Uterus (tissue), 4 donors: ENCODE measurements at places on chromosomes 4 and X. TPM values are rescaled to one million over a fixed set of nuclear protein-coding genes. Genes with fewer than 3 reads are reported as not detected.

GRCh38 chr4:84484236-84484635 is 14.9 kb downstream of the NKX6-1 start:
- H3K36me3 ChIP-seq, result no peaks in the 10 kb centered on the region
- H3K4me3 ChIP-seq, result no peak overlapping the region
- H3K27ac ChIP-seq, result no peak overlapping the region
- no peak for DNase-seq

DNA sequence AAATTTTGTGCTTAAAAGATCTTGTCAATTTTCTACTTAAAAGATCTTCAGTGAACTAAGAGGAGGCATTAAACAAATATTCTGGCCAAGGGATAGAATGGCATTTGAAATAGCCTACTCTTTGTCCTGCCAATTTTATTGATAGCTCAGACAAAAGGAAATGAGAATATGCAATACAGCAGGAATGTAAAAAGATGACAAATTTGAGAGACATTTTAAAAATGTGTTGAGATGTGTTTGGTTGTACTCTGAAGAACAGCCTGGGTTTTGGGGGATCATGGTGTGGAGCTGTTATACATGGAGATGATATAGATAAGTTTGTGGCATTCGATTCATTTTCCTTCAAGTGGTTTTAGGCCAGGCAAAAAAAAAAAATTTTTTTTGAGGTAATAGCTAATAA is 11.6 kb upstream of the MAD2L1 start:
- H3K4me1 ChIP-seq, result no peaks in the 10 kb centered on the region
- no peaks in the 10 kb centered on the region for H3K27me3 ChIP-seq
- H3K36me3 ChIP-seq, result no peaks in the 10 kb centered on the region
- H3K27ac ChIP-seq, result no peak overlapping the region

DNA sequence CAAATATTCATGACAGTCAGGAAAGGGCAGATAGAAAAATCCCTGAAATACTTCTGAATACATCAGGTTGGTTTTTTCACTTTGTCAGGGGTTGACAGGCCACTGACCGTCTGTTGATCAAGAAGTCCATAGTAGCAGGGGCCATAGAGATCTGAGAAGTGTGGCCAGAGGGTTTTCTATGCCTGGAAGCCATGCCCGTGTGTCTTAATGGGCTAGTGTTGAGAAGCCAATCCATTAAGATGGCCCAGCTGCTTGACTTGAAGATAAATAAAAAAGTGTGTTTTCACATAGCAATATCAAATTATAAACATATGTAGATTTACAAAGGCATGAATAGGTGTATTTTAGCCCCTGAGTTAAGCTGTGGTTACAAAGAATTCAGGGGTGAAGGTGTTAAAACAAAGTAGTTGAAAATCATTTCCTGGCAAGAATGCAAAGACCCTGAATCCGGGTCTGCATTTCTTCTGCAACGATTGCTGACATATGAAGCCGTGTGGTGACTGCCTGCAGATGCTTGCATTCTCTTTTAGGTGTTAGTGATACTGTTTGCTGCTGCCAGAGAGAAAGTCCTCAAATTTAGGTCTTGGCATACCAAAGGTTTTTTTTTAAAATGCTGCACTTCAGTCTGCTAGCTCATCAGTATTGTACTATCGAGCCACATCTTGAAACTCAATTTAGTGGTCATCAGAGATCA is 9.3 kb upstream of the LIMCH1 start:
- DNase-seq, result no peak
- H3K4me1 ChIP-seq, result no peaks in the 10 kb centered on the region
- H3K36me3 ChIP-seq, result no peaks in the 10 kb centered on the region

GRCh38 chr4:25937801-25938200 is 23.8 kb downstream of the SMIM20 start:
- H3K27me3 ChIP-seq, result no peaks in the 10 kb centered on the region
- no peaks in the 10 kb centered on the region for H3K4me1 ChIP-seq
- H3K27ac ChIP-seq, result no peak overlapping the region
- no peaks in the 10 kb centered on the region for H3K36me3 ChIP-seq

GRCh38 chr4:151266497-151266896 is 10.5 kb upstream of the PRSS48 start:
- DNase-seq, result no peak
- no peak overlapping the region for H3K27ac ChIP-seq
- no peaks in the 10 kb centered on the region for H3K4me1 ChIP-seq

DNA sequence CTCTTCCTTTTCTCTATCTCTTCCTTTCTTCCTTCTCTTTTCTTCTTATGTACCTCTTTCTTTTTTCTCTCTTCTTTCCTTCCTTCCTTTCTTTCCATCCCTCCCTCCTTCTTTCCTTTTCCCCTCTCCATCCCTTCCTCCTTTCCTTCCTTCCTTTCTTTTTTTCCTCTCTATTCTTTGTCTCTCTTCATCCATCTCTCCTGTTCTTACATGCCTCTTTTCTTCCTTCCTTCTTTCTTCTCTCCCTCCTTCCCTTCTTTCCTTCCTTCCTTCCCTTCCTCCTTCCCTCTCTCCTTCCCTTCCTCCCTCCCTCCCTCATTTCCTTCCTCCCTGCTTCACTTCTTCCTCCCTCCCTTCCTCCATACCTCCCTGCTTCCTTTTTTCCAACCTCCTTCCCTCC is 19.2 kb upstream of the XG start:
- no peaks in the 10 kb centered on the region for H3K27me3 ChIP-seq
- H3K4me1 ChIP-seq, result no peaks in the 10 kb centered on the region
- no peak overlapping the region for H3K4me3 ChIP-seq
- H3K27ac ChIP-seq, result no peak overlapping the region
- DNase-seq, result no peak
- no peaks in the 10 kb centered on the region for H3K36me3 ChIP-seq

ZDHHC15 gene
- 0.29 TPM for total RNA-seq

SOX3 gene
- not detected for total RNA-seq

CFAP99 gene
- 0.46 TPM for total RNA-seq

NWD2 gene
- total RNA-seq, result not detected

PHEX gene
- total RNA-seq, result 1.5 TPM
